ENCODE measurements at places on chromosomes 5 and 9.

GRCh38 chr5:156366521-156366920, 39.6 kb downstream of the SGCD start:
- DNase-seq = no peak

DNA sequence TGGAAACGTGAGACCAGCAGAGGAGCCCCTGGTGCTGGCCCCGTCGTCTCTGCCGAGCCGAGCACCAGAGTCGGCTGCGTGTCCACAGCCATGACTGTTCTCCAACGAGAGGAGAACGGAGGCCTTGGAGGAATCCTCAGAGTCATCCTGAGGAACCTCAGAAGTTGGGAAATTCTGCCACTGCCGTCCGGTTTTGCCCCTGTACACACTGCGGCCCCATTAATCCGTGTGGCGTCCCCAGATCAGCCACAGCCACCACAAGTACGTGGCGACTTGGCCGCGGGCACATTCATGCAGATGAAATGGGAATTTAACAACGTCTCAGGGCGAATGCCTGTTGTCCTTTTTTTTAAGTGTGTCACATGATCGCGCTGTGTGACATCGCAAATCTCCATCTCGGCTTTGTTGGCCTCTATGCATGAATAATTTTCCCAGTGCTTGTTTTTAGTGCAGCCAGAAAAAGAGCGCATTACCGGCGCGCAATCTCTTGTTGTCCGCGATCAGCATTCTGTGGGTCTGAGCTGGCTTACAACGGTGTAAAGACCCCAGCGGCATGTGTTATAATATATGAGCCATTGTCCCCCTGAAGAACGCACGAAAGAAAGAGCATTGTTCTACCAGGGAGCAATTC, 323.0 kb upstream of the IRX4 start:
- no peak for DNase-seq

- DNase-seq = no peak
Observed at GRCh38 chr5:14218480-14218879, 75.3 kb downstream of the TRIO start.

GRCh38 chr9:22813529-22813928, 366.9 kb downstream of the DMRTA1 start:
- DNase-seq = no peak

GRCh38 chr9:114412048-114412683, 24.4 kb upstream of the AKNA start:
- no peak for DNase-seq

DNA sequence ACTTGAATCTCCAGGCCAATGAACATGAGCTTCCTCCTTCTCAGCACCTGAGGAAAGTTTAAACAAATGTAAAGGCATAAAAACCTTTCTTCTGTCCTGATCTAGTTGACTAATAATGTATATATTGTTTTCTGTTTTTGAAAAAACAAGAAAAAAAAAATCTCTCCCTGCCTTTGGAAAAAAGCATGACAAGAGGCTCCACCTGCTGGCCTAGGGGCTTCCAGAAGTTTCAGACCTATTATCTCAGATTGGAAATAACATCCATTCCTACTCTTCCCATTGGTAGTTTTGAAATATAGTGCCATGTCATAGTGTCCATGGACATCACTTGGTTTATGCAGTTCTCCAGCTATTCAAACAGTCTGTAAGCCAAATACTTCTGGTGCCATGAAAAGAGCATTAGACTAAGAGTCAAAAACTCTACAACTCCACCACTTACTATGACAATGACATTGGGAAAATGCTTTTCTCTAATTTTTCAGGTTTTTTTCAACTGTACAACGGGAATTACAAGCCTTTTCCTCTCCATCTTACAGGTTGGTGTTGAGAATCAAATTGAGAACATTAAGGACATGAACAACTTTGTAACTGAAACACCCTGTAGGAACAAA, 409.6 kb upstream of the MPDZ start:
- DNase-seq = peak; percentile 2

Data from hypothalamus (tissue), 51 donors.